GM12892 (cell line): ENCODE measurements at places on chromosomes 6 and 20.

GRCh38 chr6:3310703-3311102 lies 52.0 kb downstream of the PSMG4 start:
- DNase-seq, result no peak

- DNase-seq, result no peak
Measured at GRCh38 chr6:118722829-118723813, 71.7 kb upstream of the CEP85L start.

DNA sequence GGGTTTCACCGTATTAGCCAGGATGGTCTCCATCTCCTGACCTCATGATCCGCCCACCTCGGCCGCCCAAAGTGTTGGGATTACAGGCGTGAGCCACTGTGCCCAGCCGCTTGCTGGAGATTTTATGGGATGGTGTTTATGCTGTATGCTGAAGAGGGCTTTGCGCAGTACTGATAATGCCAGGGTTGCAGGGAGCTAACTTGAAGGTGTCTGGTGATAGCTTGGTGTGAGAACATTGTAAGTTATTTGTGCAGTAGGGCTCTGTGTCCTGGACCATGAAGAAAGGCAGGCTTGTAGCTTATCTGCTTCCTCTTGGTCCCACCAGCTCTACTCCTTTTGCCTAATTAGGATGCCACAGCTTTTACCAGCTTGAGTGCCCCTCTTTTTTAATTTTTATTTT lies 157.0 kb upstream of the DTNBP1 start:
- DNase-seq, result no peak

DNA sequence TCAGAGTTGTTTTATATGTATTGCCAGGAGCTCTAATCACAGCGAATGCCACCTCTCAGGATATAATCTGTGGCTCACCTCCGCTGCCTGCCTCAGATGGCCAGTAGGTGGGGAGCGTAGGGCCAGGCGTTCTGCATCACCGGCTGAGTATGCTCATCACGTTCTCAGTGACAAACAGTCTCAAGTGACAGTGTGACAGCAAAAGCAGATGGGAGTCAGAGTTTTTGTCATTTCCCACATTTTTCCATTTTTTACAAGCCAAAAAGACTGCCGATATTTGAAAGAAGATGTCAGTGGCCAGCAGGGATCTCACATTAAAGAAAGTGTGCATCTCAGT lies 208.7 kb downstream of the ALDH8A1 start:
- no peak for DNase-seq

DNA sequence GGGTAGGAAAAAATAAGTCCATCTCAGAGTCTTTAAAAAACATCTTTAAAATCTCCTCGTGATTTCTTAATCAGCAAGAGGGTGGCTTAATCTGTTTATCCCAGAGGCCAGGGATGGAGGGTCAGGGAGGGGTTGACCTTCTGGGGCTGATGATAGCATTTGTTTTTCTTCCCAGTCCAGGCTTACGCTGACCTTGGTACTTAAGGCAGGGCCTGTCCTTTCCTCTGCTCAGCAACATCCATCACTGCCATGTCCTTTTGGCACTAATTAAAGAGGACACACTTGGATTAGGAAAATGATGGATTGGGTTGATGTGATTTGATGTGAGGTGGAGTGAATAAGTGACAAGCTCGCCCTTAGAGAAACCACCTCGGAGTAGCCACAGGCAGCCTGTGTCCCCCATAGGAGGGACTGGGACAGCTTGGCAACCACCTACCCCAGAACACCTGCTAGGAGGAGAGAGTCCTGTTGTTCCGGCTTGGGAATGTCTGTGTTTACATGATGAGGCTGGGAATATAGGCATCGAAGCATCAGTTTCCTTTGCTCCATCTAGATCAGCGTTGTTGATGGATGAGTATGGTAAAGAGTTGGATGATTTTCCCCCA lies 44.2 kb downstream of the PHACTR3 start:
- no peak for DNase-seq

- no peak for DNase-seq
Measured at GRCh38 chr6:5632348-5632935, 371.1 kb downstream of the FARS2 start.

GRCh38 chr6:34806738-34807453 lies 15.0 kb downstream of the BLTP3A start:
- DNase-seq, result no peak

GRCh38 chr6:82611751-82612150 lies 248.1 kb downstream of the TPBG start:
- no peak for DNase-seq

GRCh38 chr20:25339608-25340007 lies 51.0 kb downstream of the ABHD12 start:
- DNase-seq, result no peak

GRCh38 chr6:2674857-2675256 lies 75.9 kb downstream of the MYLK4 start:
- no peak for DNase-seq

DNA sequence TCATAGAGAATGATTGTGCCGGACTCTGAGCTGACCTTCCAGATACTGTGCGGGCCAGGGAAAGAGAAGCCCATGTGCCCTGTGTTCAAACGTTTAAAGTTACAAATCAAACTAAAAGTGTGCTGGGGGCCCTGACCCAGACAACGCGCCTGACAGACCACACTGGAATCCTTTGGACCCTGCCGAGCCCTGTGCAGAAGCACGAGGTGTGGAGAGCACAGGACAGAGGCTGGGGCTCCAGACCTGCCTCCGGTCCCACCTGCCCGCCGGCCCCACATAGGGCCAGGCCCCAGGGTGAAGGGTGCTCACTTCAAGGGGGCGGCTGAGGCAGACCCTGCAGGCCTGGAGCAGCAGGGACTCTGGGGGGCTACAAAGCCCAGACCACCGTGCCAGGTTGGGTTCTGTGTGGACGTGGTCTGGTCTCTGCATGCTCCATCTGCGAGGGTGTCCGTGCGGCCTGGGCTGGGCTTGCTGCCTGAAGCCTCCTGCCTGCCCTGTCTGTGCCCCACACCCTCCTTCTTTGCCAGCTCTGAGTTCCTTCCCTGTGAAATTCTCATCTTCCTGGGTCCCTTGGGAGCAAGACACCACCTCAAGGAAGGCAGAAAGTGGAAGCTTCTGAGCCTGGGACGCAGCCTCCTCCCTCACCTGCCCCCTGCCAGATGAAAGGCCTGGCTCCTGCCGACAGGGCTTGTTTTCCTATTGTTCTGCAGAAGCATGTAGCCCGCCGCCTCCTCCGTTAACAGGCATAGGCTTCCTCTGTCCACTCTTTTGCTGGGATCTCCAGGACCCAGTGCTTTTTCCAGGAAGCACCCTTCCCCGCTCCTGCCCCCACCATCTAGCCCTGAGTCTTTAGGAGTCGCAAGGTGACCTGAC lies 186.2 kb downstream of the ERMARD start:
- DNase-seq, result no peak

DNA sequence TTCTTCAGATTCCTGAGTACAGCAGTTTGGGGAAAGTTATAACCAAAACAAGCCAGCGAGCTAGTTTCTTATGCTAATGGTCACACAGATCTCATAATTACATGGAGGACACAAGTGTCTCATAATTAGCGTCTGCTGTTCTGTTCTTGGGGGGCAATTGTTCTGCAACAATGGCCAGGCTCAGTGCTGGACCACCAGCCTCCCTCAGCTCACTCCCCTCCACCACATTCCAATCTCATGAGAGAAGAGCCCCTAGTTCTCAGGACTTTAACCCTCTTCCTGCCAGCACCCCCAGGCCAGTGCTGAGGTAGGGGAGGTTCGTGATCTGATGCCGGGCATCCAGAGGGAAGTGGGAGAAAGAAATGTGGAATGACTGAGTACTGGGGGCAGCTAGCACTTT lies 20.2 kb upstream of the TOX2 start:
- DNase-seq, result no peak

DNA sequence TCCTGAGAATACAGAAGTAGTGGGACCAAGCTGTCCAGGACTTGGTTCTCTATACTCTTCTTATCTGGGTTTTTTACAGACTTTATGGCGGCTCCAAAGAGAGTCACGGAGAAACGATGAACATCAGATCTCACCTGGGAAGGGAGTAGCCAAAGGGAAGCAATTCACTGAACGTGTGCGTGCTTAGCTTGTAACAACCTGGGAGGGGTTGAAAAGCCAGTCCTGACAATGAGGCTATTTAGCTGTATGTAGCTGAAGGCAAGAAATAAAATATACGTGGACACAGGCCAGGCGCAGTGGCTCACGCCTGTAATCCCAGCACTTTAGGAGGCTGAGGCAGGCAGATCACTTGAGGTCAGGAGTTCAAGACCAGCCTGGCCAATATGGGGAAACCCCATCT lies 18.2 kb upstream of the RBL1 start:
- DNase-seq, result no peak

GRCh38 chr6:75824160-75824559 lies 75.1 kb downstream of the MYO6 start:
- no peak for DNase-seq

GRCh38 chr6:108133594-108134179 lies 32.1 kb upstream of the NR2E1 start:
- DNase-seq, result no peak

GRCh38 chr20:46253391-46253790 lies 54.9 kb downstream of the CDH22 start:
- DNase-seq, result no peak

GRCh38 chr6:70198785-70199184 lies 104.1 kb downstream of the COL9A1 start:
- DNase-seq, result no peak

DNA sequence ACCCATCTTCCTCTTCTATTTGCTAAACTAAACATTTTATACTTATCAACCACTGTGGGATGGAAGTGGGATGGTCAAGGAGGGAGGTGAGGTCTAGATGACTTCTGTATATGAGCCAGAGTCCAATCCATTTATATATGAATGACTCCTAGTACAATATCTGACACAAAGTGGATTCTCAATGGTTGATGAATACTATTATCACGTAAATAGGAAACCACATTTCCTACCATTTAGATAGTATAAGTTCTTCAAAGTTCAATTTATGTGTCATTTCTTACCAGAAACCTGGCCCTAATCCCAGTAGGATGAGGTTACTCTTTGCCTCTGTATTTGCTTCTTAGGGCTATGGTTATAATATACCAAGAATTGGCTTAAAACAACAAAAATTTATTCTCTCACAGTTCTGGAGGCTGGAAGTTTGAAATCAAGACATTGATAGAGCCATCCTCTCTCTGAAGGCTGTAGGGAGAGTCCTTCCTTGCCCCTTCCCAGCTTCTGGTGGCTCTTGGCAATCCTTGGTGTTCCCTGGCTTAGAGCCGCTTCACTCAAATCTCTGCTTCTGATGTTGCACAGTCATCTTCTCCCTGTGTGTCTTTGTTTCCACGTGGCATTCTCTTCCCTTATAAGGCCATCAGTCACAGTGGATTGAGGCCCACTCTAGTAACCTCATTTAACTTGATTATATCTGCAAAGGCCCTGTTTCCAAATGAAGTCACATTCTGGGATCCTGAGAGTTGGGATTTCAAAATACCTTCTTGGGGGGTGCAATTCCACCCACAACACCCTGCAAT lies 41.0 kb upstream of the RAB23 start:
- DNase-seq, result no peak

- no peak for DNase-seq
Measured at GRCh38 chr6:143397227-143398222, 53.0 kb downstream of the ADAT2 start.

GRCh38 chr6:136823128-136823660 lies 802 bp downstream of the PEX7 start:
- no peak for DNase-seq

DNA sequence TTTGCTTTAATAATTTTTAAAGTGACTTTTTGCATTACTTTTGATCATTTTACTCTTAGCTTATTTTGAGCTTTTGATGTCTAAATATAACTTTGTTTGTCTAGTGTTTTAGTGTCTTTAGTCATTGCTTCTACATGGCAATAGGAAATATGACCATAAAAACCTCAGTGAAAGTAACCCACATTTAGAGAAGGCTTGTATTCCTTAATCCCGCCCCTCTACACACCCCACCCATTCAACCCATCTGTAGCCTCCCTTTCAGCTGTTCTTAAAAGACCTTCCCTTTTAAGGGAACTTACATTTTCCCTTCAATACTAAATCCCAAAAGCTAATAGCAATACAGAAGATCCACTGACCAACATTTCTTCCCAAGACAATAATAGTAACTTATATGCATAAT lies 225.4 kb downstream of the LAMA2 start:
- DNase-seq, result no peak

- DNase-seq, result no peak
Measured at GRCh38 chr6:150651808-150652470, 52.3 kb downstream of the PLEKHG1 start.

DNA sequence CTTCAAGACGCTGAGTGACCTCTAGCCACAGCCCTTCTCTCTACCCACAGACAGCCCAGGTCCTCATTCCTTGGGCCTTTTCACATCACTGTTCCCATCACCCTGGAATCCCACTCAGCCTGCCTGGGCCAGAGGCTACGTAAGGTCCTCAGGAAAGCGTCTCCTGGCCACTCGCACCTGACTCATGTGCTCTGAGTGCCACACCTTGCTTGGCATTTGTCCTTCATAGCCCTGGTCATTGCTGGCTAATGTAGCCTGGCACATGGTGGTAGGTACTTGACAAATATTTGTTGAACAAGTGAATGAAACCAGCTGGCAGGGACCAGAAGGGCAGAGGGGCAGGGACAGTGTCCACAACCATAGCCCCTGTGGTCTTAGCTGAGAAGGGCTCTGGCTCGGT lies 50.6 kb upstream of the FANCE start:
- no peak for DNase-seq

DNA sequence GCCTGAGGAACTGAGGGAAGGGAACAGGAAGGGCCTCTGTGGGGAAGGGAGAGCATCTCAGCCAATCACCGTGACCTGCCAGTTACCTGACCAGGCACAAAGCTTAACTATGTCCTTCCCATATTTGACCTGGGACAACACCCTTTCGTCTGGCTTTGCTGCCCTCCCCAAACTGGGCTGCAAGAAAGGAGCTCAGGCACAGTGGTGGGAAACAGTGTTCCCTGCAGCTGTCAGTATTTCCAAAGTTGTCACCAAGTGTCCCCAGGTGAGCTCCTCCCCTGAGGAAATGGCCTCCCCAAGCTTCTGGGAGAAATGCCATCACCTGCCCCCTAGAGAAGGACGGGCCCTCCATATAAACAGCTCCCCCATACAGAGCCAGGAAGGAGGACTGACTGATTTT lies 17.9 kb downstream of the NCR2 start:
- DNase-seq, result no peak

- no peak for DNase-seq
Measured at GRCh38 chr6:83467620-83468036, 36.8 kb upstream of the ME1 start.

DNA sequence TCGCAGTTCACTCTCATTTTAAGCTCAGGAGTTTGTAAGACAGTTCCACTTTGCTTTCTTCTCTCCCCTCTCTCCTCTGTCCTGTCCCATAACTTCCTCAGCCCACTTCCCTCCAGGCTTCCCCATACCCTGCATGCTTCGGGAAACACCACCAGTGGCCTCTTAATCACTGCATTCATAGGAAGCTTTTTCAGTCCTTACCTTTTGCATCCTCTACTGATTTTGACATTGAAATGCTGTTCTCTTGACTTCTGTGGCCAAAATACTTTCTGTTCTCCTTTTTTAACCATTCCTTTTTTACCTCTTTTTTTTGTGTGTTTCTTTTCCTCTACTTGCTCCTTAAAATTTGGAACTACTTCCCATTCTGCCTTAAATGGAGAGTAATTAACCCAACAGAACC lies 69.7 kb downstream of the HIVEP1 start:
- no peak for DNase-seq

- no peak for DNase-seq
Measured at GRCh38 chr6:72783035-72783434, 161.2 kb downstream of the KCNQ5 start.

- DNase-seq, result no peak
Measured at GRCh38 chr6:27617700-27618689, 145.1 kb upstream of the ZNF184 start.
